ENCODE measurements at places on chromosomes 4 and X.

DNA sequence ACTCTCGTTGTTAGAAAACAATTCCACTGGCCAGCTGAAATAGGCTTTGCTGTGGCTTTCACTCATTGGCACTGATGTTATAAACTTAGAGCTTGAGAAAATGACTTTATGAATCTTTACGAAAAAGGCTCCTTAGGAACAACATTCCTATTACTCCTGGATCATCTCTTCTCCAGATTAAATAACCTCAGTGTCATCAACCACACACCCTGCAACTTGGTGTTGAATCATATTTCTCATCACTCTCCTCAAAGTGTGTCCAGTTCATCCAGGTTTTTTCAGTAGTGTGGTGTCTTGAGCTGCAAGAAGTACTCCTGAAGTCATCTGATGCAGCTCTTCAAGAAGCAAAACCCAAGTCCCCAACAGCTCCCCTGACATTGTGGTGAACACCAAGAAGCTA lies 28.1 kb upstream of the ANOS1 start:
- DNase-seq = no peak

- no peak for DNase-seq
Observed at GRCh38 chr4:154565704-154566103, 2.9 kb downstream of the FGB start.

- no peak for DNase-seq
Observed at GRCh38 chr4:100113096-100113495, 77.2 kb downstream of the DDIT4L start.

- no peak for DNase-seq
Observed at GRCh38 chr4:25638806-25639205, 16.8 kb upstream of the SLC34A2 start.

DNA sequence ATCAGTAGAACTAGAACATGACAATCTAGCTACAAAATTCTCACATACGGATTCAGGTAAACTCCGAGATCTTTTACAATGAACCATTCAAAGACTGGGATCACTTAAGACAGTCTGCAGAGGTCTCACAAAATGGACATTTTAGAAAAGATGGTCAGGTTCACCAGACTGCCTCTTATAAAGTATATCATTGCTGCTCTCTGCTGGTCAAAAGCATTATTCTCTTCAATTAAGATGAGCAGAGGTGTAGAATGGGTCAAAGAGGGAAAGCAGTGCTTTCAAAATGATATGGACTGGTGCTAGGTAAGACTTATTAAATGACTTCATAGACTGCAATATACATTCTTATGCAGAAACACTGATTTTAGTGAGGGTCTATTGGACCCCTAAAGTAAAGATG lies 434.7 kb downstream of the PACRGL start:
- DNase-seq = no peak

DNA sequence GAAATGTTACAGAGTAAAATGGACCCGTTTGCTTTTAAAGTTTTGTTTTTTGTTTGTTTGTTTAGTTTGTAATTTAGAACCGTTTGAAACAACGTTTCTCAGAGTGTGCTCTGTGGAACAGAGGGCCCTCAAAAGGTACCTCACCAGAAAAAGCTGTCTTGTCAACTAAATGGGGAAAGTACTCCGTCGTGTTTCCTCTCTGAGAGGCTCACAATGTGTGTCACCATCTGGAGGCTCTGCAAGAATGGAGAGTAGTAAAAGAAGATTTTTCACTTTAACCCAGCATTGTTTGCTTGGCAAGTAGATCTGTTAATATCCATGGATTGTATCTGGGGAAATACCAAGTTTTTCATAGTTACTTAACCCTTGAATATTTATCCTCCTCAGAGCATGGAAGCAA lies 1.5 kb upstream of the ENPEP start:
- no peak for DNase-seq

GRCh38 chrX:78063687-78064086 lies 40.4 kb upstream of the PGK1 start:
- DNase-seq = no peak

DNA sequence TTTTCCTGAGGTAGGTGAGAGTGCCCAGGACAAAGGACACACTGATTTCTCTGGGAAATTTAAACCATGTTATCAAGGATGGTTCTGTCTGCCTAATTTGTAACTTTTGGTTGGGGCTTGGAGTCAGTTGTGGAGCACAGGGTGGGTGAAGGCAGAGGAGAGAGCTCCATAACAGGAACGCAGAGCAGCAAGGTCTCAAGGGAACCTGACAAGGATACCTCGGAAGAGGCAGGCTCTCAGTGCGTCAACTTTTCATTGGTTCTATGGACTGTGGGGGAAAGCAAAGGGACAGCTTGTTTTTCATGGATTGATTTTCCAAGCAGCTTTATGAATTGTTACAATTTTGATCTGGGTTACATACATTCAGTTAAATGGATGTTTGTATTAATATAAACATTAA lies 110.4 kb downstream of the SLIT2 start:
- DNase-seq = no peak

DNA sequence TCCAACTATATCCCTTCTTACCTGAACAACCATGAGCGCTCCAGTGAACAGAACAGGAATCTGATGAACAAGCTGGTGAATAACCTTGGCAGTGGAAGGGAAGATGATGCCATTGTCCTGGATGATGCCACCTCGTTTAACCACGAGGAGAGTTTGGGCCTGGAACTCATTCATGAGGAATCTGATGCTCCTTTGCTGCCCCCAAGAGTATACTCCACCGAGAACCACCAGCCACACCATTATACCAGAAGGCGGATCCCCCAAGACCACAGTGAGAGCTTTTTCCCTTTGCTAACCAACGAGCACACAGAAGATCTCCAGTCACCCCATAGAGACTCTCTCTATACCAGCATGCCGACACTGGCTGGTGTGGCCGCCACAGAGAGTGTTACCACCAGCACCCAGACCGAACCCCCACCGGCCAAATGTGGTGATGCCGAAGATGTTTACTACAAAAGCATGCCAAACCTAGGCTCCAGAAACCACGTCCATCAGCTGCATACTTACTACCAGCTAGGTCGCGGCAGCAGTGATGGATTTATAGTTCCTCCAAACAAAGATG lies 870.2 kb downstream of the ADGRL3 start:
- DNase-seq = no peak

- no peak for DNase-seq
Observed at GRCh38 chr4:52932591-52933470, 70.7 kb downstream of the RASL11B start.

DNA sequence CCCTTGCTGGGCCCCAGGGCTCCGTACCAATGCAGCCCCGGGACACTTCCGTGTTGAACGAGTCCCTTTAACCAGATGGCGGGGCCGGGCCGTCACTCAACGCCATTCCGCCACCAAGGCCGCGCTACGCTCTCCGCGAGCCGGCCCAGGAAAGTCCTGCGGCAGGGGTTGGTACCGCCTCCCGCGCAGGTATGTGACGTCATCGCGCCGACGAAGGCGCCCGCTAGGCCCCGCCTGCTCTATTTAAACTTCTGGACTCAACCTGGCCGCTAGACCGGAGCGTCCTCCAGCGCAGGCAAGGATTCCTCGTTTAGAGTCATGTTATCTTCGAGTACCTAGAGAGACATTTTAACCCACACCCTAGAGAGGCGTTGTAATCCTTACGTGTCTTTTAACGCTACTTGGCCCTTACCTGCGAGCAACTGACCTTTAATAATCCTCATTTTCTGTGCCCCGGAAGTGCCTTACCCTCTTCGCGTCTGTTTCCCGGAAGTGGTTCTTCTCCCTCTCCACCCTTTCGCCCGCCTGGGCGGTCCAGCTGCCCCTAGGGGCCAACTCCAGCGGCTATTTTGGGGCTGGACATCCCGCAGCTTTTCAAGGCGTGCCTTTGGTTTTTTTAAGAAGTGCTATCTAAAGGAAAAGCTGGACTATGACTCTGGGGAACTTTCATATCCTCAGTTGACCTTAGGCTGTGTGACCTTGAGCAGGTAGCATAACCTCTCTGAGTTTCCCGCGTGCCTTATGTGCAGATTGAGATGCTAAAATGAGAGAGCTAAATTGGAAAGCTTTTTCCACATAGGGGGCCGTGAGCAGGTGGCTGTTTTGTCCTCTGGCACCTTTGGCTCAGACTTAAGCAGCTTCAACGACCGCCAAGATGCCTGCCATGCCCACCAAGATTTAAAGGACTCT lies at the start of gene PNPLA4:
TSS of gene PNPLA4 (minus strand) at position 155 of the 909 bp plus-strand sequence. CDS start 1,294 bp downstream, outside the sequence.
- peak; percentile 6 for DNase-seq

- no peak for DNase-seq
Observed at GRCh38 chr4:88102026-88102425, 56.4 kb downstream of the ABCG2 start.

- no peak for DNase-seq
Observed at GRCh38 chrX:88604433-88605221, 142.4 kb upstream of the CPXCR1 start.

DNA sequence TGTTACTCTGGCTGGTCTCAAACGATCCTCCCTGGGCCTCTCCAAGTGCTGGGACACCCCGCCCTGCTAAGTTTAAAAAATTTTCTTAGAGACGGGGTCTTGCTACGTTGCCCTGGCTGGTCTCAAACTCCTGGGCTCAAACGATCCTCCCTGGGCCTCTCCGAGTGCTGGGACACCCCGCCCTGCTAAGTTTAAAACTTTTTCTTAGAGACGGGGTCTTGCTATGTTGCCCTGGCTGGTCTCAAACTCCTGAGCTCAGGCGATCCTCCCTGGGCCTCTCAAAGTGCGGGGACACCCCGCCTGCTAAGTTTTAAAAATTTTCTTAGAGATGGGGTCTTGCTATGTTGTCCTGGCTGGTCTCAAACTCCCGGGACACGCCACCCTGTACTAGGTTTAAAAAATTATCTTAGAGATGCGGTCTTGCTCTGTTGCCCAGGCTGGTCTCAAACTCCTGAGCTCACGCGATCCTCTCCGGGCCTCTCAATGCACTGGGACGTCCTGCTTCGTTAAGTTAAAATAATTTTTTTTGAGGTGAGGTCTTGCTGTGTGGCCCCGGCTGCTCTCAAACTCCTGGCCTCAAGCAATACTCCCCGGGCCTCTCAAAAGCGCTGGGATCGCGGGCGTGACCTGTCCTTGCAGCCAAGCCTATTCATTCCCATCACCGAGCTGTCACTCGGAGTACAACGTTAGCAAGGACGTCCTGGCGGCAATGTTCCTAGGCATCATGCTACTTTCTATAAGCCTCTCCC lies 1.1 kb downstream of the SLC25A6 start:
- no peak for DNase-seq

GRCh38 chrX:33725535-33726210 lies 406.4 kb downstream of the FAM47A start:
- peak; percentile 19 for DNase-seq

DNA sequence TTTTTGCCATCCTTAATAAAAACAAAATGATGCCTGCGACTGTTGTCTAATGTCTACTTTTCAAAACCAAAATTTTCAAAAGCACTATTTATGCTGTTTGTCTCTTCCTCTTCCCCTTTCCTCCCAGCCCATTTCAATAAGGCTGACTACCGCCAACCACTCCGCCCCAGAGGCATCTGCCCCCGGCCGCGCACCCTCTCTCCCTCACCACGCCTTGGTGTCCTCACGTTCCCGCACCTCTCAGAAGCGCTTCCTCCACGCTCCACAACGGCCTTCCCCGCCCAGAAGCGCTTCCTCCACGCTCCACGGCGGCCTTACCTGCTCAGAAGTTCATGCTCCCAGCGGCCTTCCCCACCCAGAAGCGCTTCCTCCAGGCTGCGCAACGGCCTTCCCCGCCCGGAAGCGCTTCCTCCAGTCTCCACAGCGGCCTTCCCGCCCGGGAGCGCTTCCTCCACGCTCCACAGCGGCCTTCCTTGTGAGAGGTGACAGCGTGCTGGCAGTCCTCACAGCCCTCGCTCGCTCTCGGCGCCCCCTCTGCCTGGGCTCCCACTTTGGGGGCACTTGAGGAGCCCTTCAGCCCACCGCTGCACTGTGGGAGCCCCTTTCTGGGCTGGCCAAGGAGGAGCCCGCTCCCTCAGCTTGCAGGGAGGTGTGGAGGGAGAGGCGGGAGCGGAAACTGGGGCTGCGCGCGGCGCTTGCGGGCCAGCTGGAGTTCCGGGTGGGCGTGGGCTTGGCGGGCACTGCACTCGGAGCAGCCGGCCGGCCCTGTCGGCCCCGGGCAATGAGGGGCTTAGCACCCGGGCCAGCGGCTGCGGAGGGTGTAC lies 490.4 kb upstream of the ZFP42 start:
- no peak for DNase-seq

GRCh38 chr4:102263024-102263787 lies 82.1 kb downstream of the SLC39A8 start:
- DNase-seq = peak; percentile 39

DNA sequence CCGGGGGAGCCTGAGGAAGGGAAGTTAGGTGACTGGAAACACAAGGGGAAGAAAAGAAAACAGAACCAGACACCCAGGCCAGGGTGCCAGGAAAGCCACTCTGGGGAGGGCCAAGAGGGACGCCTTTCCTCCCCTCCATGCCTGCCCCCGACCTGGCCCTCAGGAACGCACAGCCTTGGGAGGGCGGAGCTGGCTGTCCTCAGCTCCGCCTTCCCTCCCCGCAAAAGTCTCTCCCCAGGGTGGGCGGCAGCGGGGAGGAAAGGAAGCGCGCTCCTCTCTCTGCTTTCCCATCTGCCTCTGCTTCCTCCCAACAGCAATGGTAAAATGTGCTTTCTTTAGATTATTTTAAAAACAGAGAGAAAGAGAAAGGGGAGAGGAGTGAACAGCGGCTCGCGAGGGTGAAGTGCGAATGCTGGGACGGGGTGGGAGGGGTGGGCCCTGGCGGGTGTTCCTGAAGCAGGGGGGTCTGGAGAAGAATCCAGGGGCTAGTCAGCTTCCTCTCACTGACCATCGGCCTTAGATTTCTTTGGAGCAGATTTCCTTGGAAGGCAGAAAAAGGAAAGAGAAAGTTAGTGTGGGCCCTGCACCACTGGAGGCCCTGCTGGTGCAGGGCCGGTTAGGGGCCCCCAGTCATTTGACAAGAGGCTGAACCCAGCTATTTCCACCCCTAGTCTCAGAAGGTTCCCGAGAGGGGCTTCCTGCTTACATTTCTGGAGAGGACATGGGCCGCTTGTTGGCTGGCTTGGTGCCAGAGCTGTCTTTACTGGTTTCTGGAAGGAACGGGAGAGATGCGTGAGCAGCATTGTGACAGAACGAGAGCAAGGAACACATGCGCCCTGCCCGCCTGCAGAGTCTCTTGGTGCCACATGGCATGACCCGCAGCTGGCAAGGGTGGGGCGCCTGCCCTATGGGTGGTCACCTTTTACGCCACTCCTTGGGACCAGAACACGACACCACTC lies 4.7 kb upstream of the RENBP start:
- no peak for DNase-seq

GRCh38 chr4:6758728-6759127 lies 23.8 kb upstream of the KIAA0232 start:
- DNase-seq = no peak

GRCh38 chrX:72276478-72276953 lies 532 bp downstream of the RPS4X start:
- DNase-seq = no peak

GRCh38 chrX:107834275-107835201 lies 8.9 kb downstream of the MID2 start:
- DNase-seq = no peak

DNA sequence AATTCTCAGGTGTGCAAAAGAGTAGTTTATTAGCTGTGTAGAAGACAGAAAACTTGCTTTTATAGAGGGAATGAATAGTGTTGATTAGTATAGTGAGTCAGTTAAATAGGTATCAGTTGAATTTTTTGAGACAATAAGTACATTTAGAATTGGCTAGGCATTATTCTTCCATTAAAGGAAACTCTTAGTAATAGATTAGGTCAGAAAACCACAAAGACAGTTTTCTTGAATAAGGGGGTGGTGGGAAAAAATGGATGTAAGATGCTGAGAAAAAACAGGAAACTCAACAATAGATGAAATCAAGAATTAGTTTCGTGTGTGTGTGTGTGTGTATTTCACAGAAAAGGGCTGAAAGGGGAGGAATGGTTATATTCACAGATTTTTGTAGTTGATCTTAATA lies 16.8 kb downstream of the CD38 start:
- no peak for DNase-seq
